ENCODE measurements at places on chromosomes 12 and 14.

DNA sequence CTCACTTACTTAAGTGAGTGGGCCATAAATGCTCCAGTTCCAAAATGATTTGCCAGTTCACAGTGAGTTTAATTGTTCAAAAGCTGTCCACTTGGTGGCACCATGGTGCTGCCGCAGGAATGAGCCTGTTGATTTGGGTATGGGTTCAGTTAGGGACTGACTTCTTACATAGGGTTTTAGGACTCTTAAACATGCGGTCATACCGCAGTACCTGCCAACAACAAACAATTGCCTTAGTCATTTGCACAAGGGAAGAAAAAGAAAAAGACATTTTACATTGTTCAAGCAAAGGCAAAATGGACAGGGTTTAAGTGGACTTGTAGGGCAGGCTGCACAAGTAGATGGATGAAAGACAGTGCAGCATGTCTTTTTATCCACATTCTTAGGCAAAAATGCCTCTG, 80.0 kb upstream of the DBX2 start:
- DNase-seq = no peak

DNA sequence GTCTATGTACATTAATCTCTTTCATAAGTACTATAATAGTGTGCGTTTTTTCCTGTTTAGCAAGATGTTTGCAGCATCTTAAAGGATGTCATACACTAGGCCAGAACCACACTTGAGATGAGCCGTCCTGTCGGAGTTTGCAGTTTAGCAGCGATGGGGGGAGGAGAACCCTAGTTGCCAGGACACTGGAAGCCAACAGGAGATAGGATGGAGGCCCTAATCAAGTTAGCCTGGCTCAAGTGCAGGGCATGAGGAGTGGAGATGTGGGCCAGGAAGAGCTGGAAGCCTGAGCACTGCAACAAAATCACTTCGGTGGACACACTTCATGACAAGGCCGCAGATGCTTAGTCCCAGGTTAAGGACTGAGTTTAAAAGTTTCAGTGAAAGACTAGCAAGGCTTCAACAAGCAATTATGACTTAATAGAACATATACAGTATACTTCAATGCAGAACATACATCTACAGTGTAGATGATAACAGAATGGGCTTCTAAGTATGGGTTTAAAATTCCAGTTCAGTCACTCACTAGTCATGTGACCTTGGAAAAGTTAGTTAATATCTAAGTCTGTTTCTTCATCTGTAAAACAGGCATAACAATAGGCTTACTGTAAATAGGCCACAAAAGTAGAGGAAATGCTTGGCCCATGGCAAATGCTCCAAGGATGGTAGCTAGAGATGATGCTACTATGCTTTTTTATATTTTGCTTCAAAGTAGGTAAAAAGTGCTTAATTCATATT, 77.1 kb downstream of the PTPN21 start:
- no peak for DNase-seq

GRCh38 chr12:109460538-109460937, 16.6 kb downstream of the KCTD10 start:
- no peak for DNase-seq

- DNase-seq = no peak
Observed at GRCh38 chr12:109553906-109554500, 19.3 kb downstream of the MMAB start.

DNA sequence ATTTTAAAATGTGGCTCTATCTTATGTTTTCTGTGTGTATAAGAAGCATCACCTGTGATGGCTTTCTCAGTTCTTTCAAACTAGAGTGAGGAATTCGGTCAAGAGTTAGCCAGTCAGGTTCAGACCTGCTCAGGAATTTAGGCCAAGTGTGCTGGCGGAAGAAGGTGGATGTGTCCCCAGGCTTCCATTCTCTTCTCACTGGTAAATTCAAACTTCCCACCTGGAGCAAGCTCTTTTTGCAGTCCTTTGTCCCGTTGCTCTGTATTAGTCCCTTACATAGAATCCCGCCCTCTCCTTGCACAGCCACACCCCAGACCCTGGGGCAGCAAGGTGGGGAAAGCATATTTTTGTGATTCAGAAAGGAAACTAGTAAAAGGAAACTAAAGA, 124.7 kb upstream of the PWP1 start:
- DNase-seq = no peak

DNA sequence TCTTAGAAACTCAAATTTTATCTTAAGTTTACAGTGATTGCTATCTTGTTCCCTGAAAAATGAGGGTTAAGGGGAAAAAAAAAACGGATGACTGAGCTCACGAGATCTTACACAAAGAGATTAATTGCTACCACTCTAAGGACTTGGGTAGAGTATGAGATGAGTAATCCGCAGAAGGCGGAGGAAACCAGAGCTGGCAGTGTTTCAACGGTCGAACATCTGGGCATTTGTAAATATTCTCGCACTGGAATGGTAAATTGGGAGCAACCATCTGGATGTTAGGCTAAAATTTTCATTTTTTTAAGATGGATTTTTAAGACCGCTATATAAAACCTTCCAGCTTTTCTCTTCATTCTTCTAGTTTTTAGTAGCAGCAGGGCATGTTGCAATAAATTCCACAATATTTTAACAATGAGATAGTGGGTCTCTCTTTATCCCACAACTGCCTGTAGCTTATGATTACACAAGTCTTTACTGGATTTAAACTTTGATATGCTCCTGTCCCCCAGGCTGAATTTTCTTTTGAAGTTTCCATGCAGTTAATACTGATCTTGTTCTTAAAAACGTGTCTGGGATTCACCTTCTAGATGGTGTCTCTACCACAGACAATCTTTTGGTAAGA, 1324.1 kb downstream of the AACS start:
- no peak for DNase-seq

DNA sequence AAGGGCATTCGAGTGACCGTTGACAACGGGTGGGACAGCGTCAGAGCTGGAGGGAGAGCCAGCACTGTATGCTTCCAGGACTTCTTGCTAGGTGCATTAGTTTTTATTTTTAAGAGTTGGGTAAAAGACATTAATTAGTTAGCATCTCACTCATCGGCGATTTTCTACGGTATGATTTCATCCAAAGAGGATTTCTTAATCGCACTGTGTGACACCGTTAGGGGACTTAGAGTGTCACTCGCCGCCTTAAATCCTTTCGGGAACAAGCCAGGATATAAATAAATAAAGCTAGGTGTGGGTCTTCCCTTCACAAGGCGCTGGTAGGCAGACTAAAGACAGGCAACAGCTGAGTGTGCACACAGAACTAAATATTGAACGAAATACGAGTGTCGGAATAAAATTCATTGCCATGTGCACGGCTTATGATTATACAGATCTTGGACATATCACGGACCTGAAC, 869 bp upstream of the NOVA1 start:
- no peak for DNase-seq

- no peak for DNase-seq
Observed at GRCh38 chr14:65303190-65303898, 109.2 kb upstream of the FUT8 start.

GRCh38 chr12:15592934-15593333, 196.3 kb downstream of the EPS8 start:
- DNase-seq = no peak

DNA sequence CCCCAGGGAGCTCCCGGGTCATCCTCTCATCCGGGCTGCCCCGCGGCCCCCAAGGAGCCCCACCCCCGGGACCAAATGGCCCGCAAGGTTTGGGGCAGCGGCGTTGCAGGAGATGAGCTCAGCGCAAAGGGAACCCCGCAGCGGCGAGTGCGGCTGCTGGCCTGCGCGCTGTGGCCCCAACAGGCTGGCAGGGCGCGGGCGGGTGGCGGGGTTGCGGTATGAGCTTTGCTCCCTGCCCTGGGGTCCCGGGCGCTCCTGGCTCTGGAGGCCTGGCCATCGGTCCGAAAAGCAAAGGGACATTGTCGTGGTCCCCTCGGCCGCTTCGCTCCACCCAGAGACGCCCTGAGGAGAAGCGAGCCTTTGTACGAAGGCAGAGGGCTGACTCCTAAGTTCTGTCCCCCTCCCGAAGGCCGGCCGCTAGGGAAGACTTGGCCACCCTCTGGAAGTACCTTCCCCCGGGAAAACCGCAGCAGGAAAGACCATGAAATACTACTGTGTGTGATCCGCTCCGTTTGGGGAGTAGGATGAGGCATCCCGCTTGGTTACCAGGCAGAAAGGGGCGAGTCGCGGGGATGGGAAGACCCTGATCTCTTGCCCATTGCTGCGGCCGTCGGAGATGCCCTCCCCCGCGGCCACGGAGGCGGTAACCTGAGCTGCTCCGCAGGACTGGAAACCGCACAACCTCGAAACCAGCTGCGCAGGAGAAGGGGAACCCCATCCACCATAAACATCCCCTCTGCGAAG, 620 bp upstream of the NID2 start:
- no peak for DNase-seq

DNA sequence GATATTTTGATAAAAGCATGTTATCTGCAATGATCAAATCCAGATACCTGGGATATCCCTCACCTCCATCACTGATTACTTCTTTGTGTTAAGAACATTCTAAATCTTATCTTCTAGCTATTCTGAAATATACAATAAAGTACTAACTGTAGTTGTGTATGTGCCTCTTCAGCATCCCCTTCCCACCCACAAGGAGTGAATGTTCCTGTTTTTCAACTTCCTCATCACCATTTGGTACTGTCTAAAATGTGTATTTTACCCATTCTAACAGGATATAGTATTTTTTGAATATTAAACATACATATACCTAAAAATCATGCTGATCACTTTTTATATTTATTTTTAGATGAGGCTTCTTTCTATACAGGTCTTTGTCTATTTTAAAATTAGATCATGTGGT, 1252.6 kb downstream of the TMEM121 start:
- DNase-seq = no peak

- no peak for DNase-seq
Observed at GRCh38 chr14:44889595-44890471, 71.9 kb downstream of the KLHL28 start.

- DNase-seq = no peak
Observed at GRCh38 chr14:95301527-95302187, 18.1 kb downstream of the CLMN start.

DNA sequence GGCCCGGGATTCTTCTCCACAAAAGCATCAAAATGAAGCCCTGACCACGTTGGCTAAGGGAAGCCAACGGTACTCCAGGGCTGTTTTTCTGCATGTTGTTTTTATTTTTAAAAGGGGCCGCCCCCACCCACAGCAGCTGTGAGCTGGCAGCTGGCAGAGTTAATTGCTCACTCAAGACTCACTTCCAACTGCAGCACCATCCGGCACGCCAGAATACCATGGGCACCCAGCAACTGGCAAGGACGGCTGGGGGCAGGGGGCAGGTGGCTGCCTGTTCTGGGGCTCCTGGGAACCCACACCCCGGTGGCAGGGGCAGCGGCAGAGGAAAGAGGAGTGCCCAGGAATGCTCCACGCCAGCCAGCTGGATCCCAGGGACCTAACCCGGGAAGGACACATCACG, 44.3 kb downstream of the NCOR2 start:
- no peak for DNase-seq

GRCh38 chr14:74978416-74978947, 23.1 kb upstream of the PGF start:
- DNase-seq = no peak

DNA sequence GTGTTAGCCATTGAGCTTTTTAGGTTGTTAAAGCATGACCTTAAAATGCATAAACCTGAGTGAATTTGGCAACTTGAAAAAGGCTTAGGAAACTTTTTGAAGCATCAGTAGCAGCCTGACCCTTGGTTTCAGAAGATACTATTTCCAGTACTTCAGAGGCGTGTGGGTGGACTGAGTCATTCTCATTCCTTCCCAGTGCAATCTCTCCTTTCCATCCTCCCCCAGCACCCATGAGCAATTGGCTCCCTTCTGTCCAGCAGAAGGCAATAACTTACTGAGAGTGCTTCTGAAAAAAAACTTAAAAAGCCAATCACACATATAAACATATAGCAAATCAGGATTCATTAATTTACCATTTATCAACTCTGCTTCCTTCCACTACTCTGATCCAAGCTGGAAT, 299.3 kb upstream of the STXBP6 start:
- DNase-seq = no peak

DNA sequence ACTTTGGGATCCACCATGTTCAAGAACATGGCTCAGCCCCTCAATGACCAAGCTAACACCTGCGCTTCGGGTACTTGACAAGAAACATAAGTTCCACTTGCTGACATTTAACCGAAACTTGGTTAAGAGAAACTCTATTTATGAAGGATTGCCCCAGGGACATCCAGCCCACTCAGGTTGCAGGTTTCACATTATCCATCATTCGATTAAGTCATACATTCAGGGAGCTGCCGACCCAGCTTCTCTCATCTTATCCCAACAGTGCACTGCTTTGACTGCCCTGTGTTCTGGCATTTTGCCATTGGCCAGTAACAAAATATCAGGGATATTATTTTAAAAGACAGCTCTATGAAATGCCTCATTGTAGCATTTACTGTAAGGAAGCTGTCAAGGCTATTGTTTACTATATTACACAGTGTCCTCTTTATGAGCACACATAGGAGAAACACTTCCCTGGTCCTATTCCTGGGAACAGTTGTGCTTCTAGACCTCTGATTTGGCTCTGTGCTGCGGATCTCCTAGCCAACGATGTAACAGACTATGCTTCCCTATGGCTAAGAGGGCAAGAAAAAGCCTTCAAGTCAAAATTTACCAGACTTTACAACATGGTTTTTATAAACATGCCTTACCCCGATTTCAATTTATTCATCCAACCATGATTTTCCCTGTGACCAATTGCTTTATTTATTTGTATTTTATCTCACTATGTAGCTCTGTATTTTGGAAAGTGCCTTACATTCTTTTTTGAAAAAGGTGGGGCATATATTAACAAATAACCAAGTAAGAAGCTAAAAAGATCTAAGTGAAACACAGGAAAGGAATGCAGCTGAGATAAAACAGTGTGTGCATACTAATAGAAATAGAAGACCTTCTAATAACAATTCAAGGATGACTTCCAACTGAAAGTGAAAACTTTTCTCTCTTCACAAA, 109.3 kb downstream of the ITPR2 start:
- no peak for DNase-seq

DNA sequence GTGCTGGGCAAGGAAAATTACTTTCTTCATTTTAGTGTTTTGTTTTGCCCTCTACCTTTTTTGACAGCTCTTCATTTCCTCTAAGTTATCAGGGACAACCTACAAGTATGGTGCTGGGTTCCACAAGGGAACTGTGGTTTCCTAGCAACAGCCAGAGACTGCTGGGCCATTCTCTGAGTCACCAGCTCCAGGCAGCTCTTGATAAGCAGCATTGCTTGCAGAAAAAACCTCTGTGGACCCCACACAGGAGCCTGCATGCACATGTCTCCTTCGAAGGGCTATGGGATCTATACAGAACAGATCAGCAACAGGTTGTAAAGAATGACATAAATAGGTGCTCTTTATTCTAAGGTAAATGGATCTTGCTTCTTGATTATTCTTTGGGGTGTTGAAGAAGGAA, 81.0 kb upstream of the CCDC196 start:
- DNase-seq = no peak
